ENCODE measurements at places on chromosomes 4 and X. TPM values are rescaled to one million over a fixed set of nuclear protein-coding genes. Genes with fewer than 3 reads are reported as not detected.

FAAH2 gene
- 0.09 TPM for total RNA-seq

ZDHHC15 gene
- not detected for total RNA-seq

SPANXC gene
- not detected for total RNA-seq

CRLF2 gene
- not detected for total RNA-seq

ALAS2 gene
- not detected for total RNA-seq

RTL5 gene
- total RNA-seq = 0.09 TPM

ZNF630 gene
- 0.54 TPM for total RNA-seq

MAGEA2 gene
- total RNA-seq = not detected

RPL39 gene
- 2,501 TPM for total RNA-seq

ARHGEF6 gene
- 4.8 TPM for total RNA-seq

SLC10A4 gene
- total RNA-seq = not detected

SYTL5 gene
- total RNA-seq = 0.09 TPM

MAGEB17 gene
- total RNA-seq = 0.19 TPM

FGFR3 gene
- 1.4 TPM for total RNA-seq

STS gene
- total RNA-seq = 2.2 TPM

CCNB3 gene
- 0.27 TPM for total RNA-seq

P2RY8 gene
- not detected for total RNA-seq

CXCL3 gene
- 0.94 TPM for total RNA-seq

ELOVL6 gene
- 7.7 TPM for total RNA-seq

NOX1 gene
- not detected for total RNA-seq

ANAPC10 gene
- total RNA-seq = 21.7 TPM

IL21 gene
- total RNA-seq = not detected

Data from endothelial cell of coronary artery (primary cell).